ENCODE measurements at places on chromosomes 11 and 22.
A peak's percentile ranks its signal among the peaks of the same experiment; 100 is the strongest.

GRCh38 chr22:30182815-30183214 lies 63.7 kb downstream of the LIF start:
- no peak for DNase-seq

- DNase-seq = no peak
Measured at GRCh38 chr22:26887456-26887855, 230.1 kb downstream of the MIAT start.

- DNase-seq = no peak
Measured at GRCh38 chr11:1717745-1718144, 20.8 kb downstream of the KRTAP5-6 start.

DNA sequence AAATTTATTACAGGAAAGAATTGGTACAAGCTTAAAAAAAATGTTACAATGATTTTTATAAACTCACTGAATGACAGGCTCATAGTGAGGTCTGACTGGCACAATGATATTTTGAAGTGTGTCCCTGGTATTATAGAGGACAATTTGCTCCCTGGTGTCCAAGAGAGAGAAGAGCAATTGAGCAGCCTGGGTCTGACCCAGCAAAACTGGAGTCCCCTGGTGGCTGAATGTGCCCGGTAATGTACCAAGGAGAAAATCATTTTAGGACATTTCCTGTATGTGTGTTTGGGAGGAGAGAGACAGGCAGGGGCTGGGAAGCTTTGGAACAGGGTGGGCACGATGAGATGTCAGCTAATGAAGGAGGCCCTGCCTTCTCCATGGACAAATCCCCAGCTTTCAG lies 125.3 kb downstream of the APOL5 start:
- no peak for DNase-seq

- no peak for DNase-seq
Measured at GRCh38 chr11:76313913-76314740, 66.8 kb downstream of the THAP12 start.

DNA sequence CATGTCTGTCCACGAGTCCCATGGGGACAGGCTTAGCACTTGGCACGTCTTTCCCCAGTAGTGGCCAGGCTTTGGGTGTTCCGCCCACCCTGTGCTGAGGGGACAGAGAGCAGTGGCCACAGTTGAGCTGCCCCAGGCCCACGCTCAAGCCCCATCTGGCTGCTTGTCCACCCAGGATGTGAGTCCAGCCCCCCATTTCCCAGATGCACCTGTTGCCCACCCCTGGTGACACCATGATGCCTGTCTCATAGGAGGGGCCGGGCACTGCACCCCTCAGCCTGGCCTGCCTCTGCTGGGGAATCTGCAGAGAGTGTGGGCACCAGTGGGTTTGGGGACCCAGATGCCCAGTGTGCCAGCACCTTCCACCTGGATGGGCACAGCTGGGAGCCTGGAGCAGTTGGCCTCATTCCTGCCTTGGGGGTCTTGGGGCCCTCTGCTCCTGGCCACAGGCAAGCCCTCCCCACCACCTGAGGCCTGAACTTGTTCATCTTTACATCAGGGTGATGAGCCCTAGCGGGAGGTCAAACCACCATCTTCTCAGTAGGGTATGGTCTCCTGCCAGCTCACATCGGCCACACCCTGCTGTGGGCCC lies 5.7 kb downstream of the SIGIRR start:
- DNase-seq = no peak

DNA sequence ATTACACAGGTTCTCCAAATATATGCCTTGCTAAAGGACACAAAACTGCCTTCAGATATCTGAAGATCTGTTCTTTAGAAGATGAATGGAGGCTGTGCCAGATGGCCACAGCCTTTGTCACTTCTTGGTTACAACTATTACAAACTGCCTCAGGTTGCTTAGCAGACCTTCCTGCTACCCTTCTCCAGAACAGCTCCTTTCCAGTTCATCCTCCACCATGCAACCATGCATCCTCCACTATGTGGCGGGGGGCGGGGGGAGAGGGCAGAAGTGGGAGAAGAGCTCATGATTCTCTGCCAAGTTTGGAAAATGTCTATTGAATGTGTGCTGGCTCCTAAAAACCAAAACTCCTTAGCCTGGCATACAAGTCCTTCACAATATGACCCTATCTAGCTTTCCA lies 267.5 kb downstream of the TTC28 start:
- DNase-seq = no peak

- no peak for DNase-seq
Measured at GRCh38 chr22:20459152-20459542, 21.5 kb upstream of the SCARF2 start.

- DNase-seq = peak; percentile 45
Measured at GRCh38 chr11:47186700-47187695, 764 bp upstream of the PACSIN3 start.

DNA sequence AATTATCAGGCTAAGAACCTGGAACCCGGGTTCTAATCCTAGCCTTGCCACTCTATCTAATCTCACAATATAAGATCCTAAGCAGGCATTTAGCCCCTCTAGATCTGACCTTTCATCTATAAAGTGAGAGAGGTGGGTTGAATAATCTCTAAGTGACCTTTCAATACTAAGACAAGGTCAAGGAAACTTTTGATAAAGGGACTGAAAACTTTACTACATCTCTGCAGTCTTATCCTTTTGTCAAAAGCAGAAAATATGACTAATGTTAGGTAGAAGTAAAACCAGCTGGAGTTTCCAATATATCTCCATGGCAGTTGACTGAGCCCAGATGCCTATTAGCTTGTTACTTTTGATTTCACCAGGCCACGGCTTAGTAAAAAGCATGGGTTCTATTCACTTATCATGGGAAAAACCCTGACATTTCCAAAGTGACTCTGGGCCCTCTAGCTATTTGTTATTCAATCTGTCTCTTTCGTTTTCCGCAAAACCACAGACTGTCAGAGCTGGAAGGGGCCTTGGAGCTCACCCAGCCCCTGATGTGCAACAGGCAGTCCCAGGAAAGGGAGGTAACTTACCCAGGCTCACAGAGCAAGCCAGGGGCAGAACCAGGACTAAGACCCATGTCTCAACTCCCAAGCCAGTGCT lies 75.8 kb downstream of the RAB30 start:
- no peak for DNase-seq

- DNase-seq = no peak
Measured at GRCh38 chr11:130456286-130456685, 7.8 kb downstream of the ADAMTS15 start.

DNA sequence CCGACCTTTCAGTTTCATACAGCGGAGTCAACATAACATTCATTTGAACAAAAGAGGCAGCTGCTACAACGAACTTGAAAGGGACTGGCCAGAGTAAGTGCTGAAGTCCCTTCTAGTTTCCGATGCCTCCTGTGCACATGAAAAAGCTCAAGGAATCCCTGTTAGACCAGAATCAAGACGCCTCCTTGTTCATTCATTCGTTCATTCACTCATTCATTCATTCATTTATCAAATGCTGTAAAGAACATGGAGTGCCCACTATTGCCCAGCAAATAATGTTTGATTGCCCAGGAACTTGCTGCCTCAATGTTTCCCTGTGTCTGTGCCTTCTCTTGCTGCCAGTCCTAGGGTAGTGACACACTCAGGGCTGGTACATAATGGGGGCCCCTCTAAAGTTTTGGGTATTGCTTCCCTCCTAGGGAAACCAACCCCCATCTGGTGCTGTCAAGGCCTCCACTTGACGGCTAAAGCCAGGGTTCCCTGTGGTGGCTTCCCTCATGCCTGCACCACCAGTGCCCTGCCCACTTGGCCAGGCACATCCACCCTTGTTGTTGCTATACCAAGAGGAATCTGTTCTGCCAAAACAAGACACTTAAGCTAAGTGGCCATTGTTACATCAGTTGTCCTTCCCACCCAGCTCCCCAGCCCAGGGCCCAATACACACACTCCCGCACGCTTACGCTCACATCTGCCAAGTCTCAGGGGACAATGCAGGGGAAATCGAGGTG lies 3.8 kb downstream of the TMPRSS13 start:
- no peak for DNase-seq

- no peak for DNase-seq
Measured at GRCh38 chr11:63518548-63518947, 12.7 kb downstream of the LGALS12 start.

- no peak for DNase-seq
Measured at GRCh38 chr11:115379528-115379927, 124.7 kb downstream of the CADM1 start.

- no peak for DNase-seq
Measured at GRCh38 chr22:31102441-31103081, 4.8 kb downstream of the SELENOM start.

GRCh38 chr11:34271727-34272126 lies 86.1 kb downstream of the ABTB2 start:
- DNase-seq = no peak

GRCh38 chr11:9681583-9682372 lies 17.9 kb downstream of the SWAP70 start:
- DNase-seq = no peak

GRCh38 chr11:12356944-12357655 lies 20.3 kb upstream of the PARVA start:
- no peak for DNase-seq

- DNase-seq = peak; percentile 38
Measured at GRCh38 chr11:118996926-118997626, 862 bp upstream of the CENATAC start.

DNA sequence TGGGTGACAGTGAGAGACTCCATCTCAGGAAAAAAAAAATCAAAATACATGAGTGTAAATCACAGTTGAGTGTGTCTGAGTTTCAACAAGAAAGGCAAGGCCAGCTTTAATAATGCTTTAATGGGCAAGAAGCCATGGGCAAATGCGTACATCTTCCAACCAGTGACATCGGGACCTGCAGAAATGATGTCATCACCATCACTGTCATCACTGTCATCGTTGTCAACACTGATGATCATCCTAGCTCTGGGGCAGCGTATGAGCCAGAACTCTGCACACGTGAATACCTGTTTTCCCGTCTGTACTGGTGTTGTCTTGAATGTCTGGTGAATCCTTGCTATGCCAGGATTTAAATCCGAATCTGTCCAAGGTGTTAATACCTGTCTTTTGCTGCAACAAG lies 712.5 kb downstream of the BRD1 start:
- no peak for DNase-seq

GRCh38 chr11:34417202-34417601 lies 21.5 kb upstream of the CAT start:
- DNase-seq = no peak

DNA sequence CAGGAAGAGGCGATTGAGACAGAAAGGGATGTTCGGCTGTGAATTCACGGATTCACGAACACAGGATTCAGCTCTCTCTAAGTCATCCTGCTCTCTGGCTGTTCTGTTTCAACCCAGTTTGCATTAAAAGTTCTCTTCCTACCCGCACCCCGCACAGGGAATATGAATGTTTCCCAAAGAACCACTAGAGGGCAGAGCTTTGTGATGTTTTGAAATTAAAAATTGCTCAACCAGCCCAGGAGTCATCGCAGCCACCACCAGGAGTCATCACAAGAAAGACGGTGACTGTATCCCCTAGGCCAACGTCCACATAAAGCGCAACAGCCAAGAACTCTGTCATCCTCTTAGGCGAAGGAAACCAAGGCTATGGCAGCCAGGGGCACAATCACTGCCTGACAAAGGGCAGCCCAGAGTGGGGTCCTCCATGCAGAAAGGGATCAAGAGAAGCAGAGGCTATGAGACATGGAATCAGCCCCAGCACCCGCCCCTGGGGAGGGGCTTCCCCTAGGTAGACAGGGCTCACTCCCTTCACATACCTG lies 122.4 kb downstream of the WT1 start:
- DNase-seq = peak; percentile 38

DNA sequence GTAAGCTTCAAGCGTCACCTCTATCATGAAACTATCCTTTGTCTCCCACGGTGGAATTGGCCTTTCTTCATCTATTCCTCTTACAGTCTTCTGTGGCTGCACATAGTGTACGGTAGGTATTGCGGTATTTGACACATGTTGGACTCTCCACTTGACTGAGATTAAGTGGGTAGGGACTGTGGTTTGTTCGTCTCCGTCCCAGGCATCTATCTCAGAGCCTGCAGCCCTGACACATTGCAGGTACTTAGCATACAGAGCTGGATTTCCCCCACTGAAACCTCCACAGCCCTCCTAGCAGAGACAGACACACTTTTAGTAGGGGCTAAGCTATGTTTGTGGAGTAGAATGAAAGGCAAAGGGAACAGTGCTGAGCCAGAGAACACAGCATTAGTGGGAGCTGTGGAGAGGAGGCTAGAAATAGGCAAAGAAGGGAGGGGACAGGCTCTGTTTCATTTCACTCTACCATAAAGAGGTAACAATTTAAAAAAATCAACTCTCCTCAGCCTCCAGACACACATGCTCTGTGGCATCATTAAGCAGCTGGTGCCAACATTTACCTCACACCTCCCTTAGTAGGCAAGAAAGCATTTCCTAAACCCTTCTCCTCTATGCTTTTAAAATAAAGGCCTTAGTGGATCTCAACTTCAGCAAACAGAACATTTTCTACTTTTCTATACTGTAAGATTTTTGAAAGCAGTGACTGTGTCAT lies 277.5 kb downstream of the KIRREL3 start:
- DNase-seq = no peak

- no peak for DNase-seq
Measured at GRCh38 chr11:74522776-74523175, 29.3 kb upstream of the LIPT2 start.

DNA sequence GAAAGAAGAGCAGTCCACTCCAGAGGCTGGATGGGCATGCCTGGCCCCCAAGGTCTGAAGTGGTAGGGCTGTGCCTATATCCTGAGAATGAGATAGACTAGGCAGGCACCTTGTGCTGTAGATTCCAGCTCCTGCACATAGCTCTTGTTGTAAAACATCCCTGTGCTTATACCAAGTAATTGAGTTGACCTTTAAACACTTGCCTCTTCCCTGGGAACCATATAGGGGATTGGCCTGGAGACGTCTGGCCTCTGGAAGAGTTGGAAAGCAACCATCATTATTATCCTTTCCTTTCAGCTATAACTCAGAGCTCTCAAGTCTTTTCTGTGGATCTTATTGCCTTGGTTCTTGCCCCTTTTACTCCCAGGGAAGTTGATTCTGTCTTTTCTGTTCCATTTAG lies 15.1 kb downstream of the LIMK2 start:
- DNase-seq = no peak

DNA sequence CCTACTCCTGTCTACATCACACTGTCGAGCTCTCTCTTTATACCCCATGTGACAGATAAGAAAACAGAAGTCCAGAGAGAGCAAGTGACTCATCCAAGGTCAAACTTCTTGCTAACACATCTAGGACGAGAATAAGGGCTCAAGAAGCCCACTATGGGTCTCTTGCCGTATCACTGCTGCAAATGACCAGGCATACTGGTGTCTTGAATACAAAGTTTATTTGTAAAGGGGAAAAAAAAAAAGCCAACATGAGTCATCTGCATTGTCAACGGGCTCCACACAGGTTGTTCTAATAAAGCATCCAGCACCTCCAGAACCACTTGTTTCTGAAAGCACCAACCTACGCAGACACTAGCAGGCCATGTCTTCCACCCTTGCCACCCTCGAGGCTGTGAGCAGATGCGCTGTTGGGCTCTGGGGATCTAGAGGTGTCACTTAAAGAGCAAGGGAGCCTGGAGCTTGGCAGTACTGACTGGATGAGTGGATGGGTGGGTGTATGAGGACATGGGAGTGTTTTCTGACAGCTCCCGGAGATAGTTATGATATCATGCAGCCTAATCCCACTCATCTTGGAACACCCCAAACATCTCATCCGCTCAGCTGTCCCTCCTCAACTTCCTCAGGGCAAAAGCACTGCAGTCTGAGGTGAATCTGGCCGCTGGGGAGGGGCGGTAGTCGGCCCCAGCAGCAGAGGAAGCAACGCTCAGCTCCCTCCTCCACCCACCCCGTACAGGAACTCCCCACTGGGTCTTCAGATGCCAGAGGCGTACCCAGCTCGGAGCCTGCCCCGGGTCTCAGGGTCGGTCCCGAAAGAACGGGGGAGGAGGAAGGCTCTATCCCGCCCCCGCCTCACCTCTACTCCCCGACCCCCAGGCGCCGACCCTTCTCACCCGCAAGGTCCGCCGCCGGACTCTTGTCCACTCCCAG lies 1.0 kb downstream of the SMCO4 start:
- no peak for DNase-seq
